ENCODE measurements at places on chromosomes 5 and 9. TPM values are rescaled to one million over a fixed set of nuclear protein-coding genes. Genes with fewer than 3 reads are reported as not detected.

Gene ANXA2R
- 0.13 TPM for polyA plus RNA-seq

Gene TAF11L5
- polyA plus RNA-seq: not detected

Gene PCDHB12
- polyA plus RNA-seq: 0.03 TPM

Gene OR1Q1
- not detected for polyA plus RNA-seq

Gene FOXI1
- polyA plus RNA-seq: not detected

Gene VAV2
- 16.4 TPM for polyA plus RNA-seq

Gene FBXL17
- 5.3 TPM for polyA plus RNA-seq

Gene EIF4E1B
- not detected for polyA plus RNA-seq

Gene CCNI2
- 0.14 TPM for polyA plus RNA-seq

Gene F12
- polyA plus RNA-seq: 7.7 TPM

Gene ZNF618
- polyA plus RNA-seq: 4.6 TPM

Gene EQTN
- polyA plus RNA-seq: 0.21 TPM

Gene AMBP
- polyA plus RNA-seq: not detected

Gene IL13
- polyA plus RNA-seq: not detected

Gene OBP2B
- polyA plus RNA-seq: not detected

Gene PLPPR1
- polyA plus RNA-seq: 0.03 TPM

Gene C5orf58
- polyA plus RNA-seq: not detected

Gene SOX30
- polyA plus RNA-seq: 0.03 TPM

Gene IGFBPL1
- polyA plus RNA-seq: not detected

Gene PAPPA
- polyA plus RNA-seq: 2.6 TPM

Gene PCDHGC4
- 0.12 TPM for polyA plus RNA-seq

Gene CSF1R
- not detected for polyA plus RNA-seq

Gene C6
- polyA plus RNA-seq: not detected

Gene PCDHB13
- 0.07 TPM for polyA plus RNA-seq

Gene TRPM6
- 0.18 TPM for polyA plus RNA-seq

Gene WNT8A
- polyA plus RNA-seq: not detected

Gene IFNK
- 32.7 TPM for polyA plus RNA-seq

Gene STING1
- polyA plus RNA-seq: 38.1 TPM

Gene TDRD7
- 8.7 TPM for polyA plus RNA-seq

Gene PPP1R2B
- polyA plus RNA-seq: not detected

Gene GZMA
- polyA plus RNA-seq: not detected

Gene CER1
- not detected for polyA plus RNA-seq

Gene SNCB
- polyA plus RNA-seq: 0.69 TPM

Gene MIER3
- polyA plus RNA-seq: 10.2 TPM

Gene ELOVL7
- 12.0 TPM for polyA plus RNA-seq

Gene FOXD4
- polyA plus RNA-seq: 0.22 TPM

Gene FOXD4L4
- 0.03 TPM for polyA plus RNA-seq

Gene MELK
- 29.2 TPM for polyA plus RNA-seq

Gene SLC6A3
- not detected for polyA plus RNA-seq

Gene OR1J2
- polyA plus RNA-seq: not detected

Gene RLN1
- polyA plus RNA-seq: 0.19 TPM

Gene ECSCR
- polyA plus RNA-seq: not detected

Gene DMRT2
- not detected for polyA plus RNA-seq

Gene GAPVD1
- 15.1 TPM for polyA plus RNA-seq

Gene UNC5A
- polyA plus RNA-seq: not detected

Gene BTNL8
- not detected for polyA plus RNA-seq
